ENCODE measurements at places on chromosomes 1 and 21.
A peak's percentile ranks its signal among the peaks of the same experiment; 100 is the strongest.

DNA sequence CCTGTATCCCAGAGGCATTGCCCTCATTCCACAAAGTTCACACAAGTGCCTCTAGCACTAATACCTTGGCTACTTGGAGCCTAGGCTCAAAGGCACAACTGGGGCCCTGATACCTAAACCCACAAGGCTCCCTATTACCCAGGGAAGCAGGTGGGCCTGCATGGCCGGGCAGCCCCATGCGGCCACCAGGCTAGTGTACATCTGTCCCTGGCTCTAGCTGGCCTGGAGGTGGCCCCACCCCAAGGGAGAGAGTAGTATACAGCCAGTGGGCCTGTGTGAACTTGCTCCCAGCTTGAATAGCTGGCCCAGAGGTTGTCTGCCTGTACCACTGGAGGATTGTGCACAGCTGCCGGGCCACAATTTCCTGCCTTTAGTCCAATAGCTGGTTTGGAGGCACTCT lies 52.2 kb downstream of the USP25 start:
- no peak for DNase-seq

DNA sequence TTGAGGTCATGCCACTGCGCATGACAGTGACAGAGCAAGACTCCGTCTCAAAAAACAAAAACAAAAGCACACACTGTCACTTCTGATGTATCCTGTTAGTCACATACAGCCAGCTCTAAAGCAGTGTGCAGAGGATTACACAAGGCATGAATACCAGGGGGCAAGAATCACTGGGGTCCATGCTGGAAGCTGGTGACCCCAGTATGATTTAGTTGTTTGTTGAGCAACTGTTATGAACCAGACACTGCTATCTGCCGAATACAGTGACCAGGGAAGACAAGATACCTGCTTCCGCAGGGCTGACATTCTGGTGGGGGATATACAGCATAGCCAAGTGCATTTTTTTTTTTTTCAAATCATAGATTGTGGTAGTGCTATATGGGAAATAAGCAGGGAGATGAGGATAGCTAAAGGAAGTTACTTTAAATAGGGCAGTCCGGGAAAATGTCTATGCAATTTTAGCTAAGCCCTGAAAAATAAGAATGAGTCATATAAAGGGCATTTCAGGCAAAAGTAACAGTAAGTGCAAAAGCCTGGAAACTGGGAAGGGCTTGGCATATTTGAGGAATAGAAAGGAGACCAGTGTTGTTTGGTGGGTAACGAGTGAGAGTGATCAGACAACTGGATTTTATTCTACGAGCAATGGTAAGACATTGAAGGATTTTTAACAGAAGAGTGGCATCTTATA lies 69.7 kb downstream of the ADSS2 start:
- DNase-seq = peak; percentile 10

DNA sequence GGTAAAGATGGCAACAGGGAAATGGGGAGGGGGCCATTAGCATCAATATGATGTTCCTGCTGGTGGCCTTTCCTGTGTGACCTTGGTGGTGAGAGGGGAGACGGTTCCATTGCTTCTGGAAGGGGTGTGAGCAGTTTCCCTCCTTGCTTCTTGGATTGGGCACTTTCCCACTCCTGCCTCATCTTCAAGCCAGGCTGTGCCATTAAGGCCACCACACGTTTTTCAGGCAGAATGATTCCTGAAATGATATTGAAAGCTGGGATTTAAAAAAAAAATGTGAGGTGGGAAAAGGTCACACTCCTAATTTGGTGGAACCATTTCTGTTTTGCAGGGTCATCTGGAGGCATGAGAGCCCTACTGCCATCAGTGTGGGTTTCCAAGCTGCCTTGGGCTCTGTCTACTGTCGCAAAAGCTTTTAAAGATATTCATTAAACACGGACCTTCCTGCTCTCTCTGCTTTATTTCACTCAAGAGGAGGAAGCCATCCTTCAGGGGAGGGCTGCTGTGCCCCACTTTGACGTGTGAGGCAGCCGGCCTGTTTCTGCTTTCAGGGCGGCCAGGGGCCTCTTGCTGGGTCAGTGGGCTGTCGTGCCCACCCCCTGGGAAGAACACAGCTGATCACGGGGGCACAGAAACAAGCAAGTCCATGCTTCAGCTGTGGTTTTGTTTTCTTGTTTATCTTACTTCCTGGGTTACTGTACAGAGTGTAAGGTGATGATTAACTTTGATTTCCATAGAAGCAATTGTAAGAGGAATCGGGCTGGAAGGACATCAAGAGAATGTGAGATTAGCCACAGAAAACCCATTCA lies 8.0 kb downstream of the RIIAD1 start:
- DNase-seq = no peak

DNA sequence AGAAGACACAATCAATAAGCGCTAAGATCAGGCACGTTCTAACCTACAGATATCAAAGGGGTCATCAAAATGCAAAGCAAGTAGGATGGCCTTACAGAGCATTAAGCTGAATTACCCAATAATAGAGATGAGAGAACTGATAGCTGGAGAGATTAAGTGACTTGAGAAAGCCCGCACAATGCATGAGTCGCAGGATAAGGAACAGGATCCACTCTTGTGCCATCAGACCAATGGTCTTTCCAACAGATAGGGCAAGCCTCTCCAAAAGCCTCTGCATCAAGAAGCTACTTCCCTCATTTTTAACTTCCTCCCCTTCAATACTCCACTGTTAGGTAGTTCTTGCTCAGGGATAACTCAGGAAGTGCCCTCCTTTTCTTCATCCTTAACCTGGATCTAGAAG lies 2.6 kb downstream of the CHML start:
- no peak for DNase-seq

DNA sequence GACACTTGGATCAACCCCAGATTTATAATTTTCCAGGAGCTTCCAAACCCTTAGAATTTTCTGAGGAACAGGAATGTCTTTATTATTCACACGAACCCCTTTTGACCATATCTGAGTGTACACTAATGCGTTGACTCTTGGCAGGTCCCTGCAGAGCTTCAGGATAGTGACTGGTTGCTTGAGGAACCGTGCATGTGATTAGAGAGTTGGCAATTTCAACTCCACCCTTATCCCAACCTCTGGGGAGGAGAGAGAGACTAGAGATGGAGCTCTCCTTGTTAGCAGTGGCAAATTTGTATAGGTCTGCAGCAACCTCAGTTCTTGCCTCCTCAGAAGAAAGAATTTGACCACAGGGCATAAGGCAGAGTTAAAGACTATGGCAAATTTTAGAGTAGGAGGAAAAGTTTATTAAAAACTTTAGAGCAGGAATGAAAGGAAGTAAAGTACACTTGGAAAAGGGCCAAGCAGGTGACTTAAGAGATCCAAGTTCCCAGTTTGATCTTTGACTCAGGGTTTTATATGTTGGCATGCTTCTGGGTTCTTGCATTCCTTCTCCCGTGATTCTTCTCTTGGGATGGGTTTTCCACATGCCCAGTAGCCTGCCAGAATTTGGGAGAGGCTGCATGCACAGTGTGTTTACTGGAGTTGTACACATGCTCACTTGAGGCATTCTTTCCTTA lies 93.8 kb upstream of the ETV3 start:
- no peak for DNase-seq

DNA sequence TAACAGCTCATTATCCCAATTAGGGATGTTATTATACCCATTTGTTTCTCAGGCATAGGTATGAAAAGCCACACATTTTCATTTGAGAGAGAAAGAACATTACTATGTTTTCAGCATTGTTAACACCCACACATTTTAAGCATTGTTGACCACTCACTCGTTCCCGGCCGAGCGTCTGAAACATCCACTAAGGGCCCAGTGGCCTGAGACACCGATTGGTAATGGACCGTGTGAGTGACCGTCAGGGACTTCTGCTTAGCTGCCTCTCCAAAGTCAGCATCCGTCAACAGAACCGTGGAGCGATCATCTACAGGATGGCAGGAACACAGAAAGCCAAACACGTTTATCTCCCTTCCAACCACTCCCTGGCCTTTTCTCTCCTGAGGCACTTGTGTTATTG lies 184.6 kb downstream of the PCP4 start:
- DNase-seq = no peak

DNA sequence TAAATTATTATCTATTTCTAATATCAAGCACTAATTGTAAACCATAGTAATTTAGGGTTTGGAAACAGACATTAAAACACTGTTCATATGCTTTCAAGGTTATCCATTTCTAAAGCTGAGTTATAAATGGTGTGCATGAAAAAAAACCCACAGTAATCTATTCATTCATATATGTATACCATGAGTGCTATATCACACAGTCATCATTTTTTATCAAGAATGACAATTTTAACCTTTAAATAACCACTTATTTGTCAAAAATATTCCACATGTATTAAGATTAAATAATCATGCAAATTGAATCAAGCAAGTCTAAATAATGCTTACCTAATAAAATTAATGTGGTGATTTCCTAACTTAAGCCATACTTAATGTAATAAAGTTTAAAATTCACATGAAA lies 6.0 kb downstream of the ZSWIM5 start:
- DNase-seq = no peak

- DNase-seq = peak; percentile 44
These were observed 65.5 kb upstream of the CR1L start for GRCh38 chr1:207579436-207579799.

GRCh38 chr1:106910798-106911197 lies 145.7 kb upstream of the PRMT6 start:
- DNase-seq = no peak

GRCh38 chr1:175197531-175197930 lies 5.0 kb upstream of the KIAA0040 start:
- DNase-seq = no peak
